ENCODE measurements at places on chromosomes 11 and 22.

- DNase-seq, result no peak
These were observed at the start of gene GRK2 for GRCh38 chr11:67266449-67267187. Gene GRK2 (plus strand): TSS chr11:67266473. CDS start chr11:67266700, 227 bp downstream.

DNA sequence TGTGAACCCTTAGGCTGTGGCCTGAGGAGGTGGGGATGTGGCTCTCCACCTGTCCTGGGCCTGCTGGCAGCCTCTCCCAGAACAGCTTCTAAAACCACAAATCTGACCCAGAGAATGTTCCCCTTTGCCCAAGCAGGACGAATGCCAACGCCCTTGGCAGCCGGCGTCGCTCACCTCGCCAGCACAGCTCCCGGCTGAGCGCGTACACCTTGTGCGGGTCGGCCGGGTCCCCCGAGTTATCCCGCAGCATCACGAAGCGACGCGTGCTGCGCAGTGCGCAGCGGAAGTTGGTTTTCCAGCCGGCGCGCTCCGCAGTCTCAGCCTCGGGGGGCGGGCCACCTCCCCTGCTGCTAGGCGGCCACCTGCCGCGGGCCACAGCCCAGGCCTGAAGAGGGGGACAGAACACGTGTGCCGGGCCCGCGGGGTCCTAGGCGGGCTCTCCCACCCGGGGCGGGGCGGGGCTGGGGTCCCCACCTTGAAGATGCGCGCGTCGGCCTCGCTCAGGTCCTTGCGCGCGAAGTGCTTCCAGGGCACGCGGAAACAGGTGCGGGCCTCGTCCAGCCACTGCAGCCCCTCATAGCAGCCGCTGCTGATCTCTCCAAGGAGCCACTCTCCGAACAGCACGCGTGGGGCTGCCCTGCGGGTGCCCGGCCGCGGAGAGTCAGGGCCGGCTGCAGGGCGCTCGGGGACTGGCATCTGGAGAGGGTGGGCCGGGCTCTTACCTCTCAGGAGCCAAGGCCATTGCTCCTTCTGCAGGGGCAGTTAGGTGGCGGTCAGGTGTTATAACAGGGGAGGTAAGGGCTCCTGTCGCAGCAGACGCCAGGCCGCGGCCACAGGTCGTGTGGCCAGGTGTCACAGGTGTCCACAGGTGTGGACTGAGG is 887 bp downstream of the IRF7 start:
- no peak for DNase-seq

DNA sequence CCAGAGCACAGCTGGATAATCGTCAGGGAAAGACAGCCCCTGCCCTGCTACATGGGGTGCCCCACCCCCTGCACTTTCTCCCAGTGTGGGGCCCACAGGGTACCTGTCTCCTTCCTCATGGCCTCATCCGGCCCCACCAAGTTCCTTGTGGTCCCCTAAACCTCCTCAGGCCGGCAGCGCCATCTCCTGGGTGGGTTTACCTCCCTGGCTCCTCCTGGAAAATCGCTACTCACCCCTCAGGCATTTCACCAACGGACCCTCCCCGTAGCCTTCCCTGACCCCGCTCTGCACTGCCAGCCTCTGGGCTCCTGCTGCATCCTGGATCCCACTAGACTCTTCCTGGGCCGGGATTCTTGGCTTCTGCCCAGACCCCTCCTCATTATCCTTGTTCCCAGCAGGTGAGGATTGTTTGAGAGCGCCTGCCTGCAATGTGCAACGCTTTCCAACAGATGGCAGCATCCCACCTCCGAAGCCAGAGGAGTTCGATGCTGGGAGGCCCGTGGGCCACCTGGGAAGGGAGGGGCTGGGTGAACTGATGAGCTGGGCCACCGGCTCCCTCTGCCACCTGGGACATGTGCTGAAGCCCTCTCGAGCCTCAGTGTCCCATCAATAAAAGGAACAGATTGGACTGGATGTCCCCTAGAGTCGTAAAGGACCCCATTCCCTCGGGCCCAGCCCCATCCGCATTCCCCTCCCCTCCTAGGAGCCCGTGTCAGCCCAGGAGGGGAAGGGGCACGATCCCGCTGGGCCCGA is 44.2 kb upstream of the TTLL12 start:
- DNase-seq, result peak; percentile 16

DNA sequence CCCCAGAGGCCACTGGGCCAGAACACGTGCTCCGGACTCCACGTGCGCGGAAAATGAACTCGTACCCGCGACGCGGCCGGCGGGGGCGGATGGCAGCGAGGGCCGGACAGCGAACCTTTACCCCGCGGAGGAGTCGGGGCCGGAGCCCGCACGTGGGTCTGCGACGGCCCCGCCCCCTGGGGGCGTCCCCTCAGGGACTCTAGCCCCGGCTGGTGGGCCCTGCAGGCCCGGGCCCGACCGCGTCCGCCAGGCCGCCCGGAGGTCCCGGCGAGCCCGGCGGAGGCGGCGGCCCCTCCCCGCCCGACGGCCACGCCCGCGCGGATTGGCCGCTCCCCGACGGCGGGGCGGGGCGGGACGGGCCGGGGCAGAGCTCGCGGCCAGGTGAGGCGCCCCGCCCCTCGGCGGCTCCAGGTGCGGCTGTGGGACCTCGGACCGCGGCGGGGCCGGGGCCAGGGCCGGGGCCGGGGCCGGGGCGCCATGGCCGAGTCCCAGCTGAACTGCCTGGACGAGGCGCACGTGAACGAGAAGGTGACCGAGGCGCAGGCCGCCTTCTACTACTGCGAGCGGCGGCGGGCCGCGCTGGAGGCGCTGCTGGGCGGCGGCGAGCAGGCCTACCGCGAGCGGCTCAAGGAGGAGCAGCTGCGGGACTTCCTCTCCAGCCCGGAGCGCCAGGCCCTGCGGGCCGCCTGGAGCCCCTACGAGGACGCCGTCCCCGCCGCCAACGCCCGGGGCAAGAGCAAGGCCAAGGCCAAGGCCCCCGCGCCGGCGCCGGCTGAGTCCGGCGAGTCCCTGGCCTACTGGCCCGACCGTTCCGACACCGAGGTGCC is at the start of gene FAM83F:
Gene FAM83F (plus strand): TSS at position 389 of the 827 bp plus-strand sequence. CDS start 89 bp downstream, at position 478.
- DNase-seq, result no peak

DNA sequence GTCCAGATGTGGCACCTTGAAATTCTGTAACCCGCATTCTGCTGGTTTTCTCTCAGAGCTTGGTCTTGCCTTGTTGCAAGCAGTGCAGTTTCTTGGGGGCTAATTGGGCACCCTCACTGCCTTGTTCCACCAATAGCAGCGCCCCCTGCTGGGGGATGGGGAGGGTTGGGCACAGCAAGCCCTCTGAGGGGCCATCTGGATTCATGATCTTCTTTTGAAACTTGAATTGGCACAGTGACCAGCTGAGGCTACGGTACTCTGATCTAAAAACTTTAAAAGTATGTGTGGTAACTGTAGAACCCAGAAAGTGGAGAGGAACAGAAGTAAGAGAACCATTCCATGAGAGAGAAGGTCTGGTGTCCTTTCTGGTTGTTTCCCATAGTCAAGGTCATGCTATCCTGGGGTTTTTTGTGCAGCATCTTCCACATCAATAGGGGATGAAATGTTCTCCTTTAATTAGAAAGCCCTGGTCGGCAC is 64.2 kb downstream of the MED15 start:
- DNase-seq, result no peak

DNA sequence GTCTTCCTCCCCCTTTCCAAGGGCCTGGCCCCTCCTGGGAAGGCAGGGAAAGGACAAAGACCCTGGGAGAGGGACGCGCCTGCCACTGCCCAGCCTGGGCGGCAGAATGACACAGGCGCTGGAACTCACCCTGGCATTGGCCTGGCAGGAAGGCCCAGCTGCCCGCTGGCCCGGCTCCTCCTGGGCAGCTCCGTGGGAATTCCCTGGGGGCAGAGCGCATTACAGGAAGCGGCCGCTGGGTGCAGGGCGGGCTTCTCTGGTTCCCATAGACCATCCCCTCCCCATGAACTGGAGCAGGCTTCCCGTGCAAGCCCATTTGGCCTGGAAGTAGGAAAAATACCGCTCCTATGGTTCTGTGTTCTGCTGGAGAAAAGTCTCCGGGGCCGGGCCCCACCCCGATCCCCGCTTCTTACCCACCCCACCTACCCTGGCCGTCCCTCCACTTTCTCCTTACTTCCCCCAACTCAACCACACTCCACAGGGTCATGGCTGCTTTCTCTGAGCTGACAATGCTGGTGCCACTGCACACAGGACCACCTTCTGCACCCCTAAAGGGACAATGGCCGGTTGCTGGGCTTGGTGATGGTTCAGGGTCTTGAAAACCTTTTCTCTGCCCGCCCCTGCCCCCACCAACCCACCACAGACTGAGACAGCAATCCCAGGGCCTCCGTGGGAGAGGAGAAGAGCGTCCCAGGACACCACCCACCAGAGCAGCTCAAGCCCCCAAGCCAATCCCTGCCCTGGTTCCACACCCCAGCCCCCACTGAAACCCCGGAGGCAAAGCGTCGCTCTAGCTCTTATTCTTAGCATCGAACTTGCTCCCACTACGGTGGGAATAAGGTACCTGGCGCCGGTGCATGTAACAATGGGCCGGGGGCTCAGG is 58.9 kb downstream of the LINC01488 start:
- no peak for DNase-seq

GRCh38 chr11:126546191-126546590 is 190.7 kb downstream of the ST3GAL4 start:
- DNase-seq, result no peak

GRCh38 chr22:25030636-25031035 is 78.1 kb downstream of the KIAA1671 start:
- no peak for DNase-seq

- DNase-seq, result no peak
These were observed 27.0 kb downstream of the NCAPD3 start for GRCh38 chr11:134196756-134197155.

GRCh38 chr11:73239111-73239521 is 21.0 kb downstream of the P2RY2 start:
- no peak for DNase-seq

GRCh38 chr22:30310881-30311771 is 15.6 kb downstream of the TBC1D10A start:
- DNase-seq, result no peak

DNA sequence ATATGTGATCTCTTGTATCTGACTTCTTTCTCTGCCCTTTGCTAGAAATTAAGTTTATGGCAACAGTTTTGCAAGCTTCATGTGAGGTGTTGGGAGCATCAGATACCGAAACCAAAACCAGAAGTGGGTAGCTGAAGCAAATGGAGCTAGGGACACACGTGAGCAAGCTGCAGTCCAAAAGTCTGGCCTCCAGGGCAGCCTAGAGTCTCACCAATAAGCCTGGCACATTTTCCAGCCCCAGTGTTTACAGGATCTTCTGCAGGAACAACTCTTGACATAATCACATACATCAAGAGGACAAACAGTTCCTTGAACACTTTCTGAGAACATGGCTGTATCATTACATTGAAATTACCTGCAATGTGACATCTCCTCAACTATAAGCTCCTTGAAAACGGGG is 114.1 kb downstream of the LARGE1 start:
- no peak for DNase-seq

- DNase-seq, result no peak
These were observed 23.3 kb upstream of the PPP6R3 start for GRCh38 chr11:68436985-68437926.

DNA sequence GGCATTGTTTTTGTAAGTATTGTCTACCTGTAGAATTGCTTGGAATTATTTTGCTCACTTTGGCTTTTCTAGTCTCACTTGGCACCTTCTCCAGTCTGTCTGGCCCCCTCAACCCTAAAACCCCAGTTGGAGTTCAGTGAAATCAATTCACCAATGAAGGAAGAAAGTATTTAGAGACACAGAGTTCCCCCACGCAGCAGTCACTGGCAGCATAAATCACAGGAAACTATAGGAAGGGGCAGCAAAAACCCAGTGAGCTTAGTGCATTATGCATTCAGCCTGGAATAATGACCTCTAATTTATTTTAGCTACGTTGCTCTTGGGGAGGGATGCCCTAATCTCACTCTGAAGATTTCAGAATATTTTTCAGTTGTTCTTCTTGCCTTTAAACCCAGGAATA is 204.7 kb upstream of the BLID start:
- DNase-seq, result no peak

GRCh38 chr11:135027461-135027860 is 615.4 kb upstream of the B3GAT1 start:
- no peak for DNase-seq

DNA sequence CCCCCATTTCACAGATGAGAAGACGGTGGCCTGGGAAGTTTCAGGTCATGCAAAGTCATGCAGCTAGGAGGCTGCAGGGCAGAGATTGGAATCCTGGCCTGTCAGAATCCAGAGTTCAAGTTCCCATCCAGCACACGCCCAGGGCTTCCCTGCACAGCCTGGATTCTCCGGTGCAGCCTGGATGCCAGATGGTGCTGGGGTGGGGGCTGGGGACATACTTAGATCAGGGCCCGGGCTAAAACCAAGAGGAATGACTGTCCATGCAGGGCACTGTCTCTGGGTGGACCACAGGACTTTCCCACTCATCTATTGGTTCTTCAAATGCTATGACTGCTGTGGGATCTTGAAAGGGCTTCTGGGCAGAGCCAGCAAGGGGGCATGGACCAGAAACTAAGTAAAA is 24.6 kb downstream of the LMO1 start:
- DNase-seq, result no peak

DNA sequence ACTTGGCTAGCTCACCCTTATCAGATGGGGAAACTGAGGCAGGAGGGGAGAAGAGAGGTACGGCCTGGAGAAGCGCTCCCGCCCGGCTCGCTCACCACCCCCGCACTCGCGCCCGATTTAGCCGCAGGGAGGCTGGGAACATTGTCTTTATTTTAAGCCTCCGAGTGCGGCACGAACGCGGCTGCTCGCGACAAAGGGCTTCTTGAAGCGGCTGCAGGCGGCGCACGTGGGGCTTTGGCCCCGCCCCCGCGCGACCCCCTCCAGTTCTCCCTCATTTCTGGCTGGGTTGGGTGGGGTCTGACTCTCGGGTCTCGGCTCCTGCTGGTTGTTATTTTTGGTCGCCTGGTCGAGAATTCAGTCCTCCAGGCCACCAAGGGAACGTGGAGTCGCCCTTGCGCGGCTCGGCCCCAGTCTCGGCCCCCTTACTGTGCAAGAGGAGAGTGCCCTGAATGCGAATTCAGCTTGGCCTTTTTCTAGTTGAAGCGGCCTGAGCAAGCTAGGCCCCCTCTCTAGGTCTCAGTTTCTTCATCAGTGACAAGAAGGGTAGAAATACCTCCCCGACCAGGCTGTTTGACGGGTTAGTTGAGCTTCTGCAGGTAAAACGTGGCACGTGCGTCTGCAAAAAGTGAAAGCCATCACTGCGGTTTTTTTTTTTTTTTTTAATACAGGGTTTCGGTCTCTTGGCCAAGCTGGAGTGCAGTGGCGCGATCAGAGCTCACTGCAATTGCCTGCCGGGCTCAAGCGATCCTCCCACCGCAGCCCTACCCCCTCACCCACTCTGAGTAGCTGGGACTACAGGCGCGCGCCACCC is 2.6 kb upstream of the CHRM1 start:
- DNase-seq, result no peak

GRCh38 chr11:73048446-73048845 is 93.7 kb downstream of the FCHSD2 start:
- DNase-seq, result no peak
